Uterine smooth muscle cell (primary cell): ENCODE measurements at places on chromosomes 12 and 14. TPM values are rescaled to one million over a fixed set of nuclear protein-coding genes. Genes with fewer than 3 reads are reported as not detected.

The CAPZA3 gene
- not detected in 2 replicates for total RNA-seq

The MAP1LC3B2 gene
- total RNA-seq, result 0.22 and 1.00 TPM in 2 replicates

The NANOG gene
- not detected in 2 replicates for total RNA-seq

The ZNF410 gene
- 101 and 103 TPM in 2 replicates for total RNA-seq

The ANO6 gene
- 61.0 and 83.0 TPM in 2 replicates for total RNA-seq

The DNAI7 gene
- total RNA-seq, result 0.11 and 0.25 TPM in 2 replicates

The IQSEC3 gene
- total RNA-seq, result 0.33 and 0.75 TPM in 2 replicates

The SIX6 gene
- total RNA-seq, result not detected in 2 replicates

The SALL2 gene
- 2.5 and 3.2 TPM in 2 replicates for total RNA-seq

The PDZRN4 gene
- not detected in 2 replicates for total RNA-seq

The TAS2R8 gene
- total RNA-seq, result not detected in 2 replicates

The ADCY4 gene
- 5.1 and 8.1 TPM in 2 replicates for total RNA-seq

The FAM181A gene
- not detected in 2 replicates for total RNA-seq
